ENCODE measurements at places on chromosomes 12 and 14.

DNA sequence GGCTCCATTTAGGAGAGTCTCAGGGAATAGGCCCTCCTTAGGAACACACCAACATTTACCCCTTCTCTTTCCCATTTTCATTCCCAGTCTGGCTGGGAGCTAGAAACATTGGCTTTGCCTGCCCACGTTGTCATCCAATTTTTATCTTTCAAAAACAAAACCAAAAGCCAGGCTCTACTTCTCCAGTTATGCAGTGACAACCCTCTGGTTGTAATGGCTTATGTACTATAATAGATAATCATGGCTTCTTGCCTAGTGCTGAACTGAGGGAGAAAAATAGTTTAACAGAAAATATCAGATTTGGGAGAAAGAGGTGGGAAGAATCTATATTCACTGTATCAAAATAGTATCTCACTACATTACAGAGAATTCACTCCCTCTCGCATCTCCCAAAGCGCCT, 32.1 kb upstream of the IL22 start:
- no peak for DNase-seq

GRCh38 chr14:59754256-59754655, 116.3 kb downstream of the RTN1 start:
- no peak for DNase-seq

DNA sequence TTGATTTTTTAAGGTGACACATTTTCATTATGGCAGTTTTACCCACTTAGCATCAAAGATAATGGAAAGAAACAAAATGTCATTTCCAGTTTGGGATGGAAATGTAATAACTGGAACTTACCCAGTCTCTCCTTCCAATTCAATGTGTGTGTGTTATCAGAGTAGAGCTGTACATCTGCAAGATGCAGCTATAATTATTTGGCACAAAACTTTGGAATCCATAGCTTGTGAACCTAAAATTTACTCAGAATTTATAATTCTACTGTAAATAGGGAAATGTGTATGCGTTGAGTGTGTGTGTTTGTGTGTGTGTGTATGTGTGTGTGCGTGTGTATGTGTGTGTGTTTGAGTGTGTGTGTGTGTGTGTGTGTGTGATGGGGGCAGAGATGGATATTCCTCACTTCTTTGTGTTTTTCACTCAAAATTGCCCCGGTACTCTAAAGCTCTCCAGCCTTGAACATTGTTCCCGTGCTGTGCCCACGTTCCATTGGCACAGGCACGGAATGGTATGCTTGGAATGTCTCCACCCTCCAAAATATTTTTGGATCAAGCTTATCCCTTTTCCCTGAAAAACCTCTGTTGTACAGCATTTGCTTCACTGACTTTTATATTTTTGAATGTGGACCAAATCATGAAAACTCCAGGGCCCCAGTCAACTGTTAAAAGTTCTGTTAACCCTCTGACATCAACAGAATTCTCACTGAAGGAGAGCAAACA, 150.2 kb upstream of the BMP4 start:
- no peak for DNase-seq

GRCh38 chr12:48956279-48957140, 777 bp downstream of the ARF3 start:
- DNase-seq: no peak

GRCh38 chr12:4444031-4444430, 1.6 kb downstream of the FGF6 start:
- DNase-seq: no peak
